ENCODE measurements at places on chromosomes 7 and 10.

- DNase-seq = peak; percentile 14
Measured at GRCh38 chr10:86288695-86289576, 77.7 kb downstream of the GRID1 start.

- no peak for DNase-seq
Measured at GRCh38 chr7:81175275-81175940, 256.6 kb upstream of the SEMA3C start.

DNA sequence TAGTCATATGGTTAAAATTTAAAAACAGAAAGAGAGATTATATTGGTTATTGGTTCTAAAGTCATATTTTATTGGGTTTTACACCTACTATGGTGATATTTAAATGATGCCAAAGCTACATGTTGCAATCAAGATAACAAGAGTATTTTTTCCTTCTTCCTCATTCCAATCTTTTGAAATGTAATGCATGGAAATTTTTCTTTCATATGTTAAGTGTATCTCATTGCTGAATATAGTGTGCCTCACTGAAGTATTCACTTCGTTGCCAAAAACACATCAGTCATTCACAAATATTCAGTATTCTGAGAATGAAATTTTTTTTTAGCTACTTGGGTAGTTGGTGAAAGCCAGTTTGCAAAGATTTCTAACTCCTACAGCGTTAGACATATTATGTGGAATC lies 19.5 kb downstream of the HDAC9 start:
- no peak for DNase-seq

DNA sequence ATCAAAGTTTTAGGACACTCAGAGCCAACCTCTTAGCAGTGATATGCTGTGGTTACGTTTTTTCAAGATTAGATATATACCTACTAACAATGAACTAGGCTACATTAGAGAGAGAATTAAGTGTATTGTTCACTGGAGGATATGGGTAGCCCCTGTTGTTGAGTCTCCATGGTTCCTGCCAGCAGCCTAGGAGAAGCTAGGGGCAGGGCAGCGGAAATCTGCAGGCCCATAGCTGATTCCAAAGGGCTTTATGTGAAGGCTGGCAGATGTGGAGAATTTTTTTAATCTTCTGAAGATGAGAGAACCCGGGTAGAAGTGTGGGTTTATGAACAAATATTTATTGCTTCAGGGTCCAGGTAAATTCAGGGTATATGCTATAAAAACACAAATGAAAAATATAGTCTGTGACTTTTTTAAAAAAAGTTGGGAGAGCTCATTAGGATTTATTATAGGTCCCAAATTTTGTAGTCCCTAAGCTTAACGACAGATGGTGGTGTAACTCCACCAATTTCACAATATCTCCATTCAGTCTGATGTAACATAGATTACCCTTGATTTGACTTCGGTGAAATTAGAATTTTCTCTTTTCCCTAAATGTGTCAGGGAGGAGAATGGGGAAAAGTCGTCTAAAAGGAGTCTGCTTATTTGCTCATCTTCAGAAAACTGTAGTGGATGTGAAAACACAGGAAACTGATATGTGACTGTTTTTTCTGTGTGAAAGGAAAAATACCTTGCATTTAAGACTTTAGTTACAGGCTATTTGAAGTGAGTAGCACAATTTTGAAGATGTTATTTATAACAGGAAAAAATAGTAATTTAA lies 163.0 kb upstream of the PPP1R3A start:
- no peak for DNase-seq

DNA sequence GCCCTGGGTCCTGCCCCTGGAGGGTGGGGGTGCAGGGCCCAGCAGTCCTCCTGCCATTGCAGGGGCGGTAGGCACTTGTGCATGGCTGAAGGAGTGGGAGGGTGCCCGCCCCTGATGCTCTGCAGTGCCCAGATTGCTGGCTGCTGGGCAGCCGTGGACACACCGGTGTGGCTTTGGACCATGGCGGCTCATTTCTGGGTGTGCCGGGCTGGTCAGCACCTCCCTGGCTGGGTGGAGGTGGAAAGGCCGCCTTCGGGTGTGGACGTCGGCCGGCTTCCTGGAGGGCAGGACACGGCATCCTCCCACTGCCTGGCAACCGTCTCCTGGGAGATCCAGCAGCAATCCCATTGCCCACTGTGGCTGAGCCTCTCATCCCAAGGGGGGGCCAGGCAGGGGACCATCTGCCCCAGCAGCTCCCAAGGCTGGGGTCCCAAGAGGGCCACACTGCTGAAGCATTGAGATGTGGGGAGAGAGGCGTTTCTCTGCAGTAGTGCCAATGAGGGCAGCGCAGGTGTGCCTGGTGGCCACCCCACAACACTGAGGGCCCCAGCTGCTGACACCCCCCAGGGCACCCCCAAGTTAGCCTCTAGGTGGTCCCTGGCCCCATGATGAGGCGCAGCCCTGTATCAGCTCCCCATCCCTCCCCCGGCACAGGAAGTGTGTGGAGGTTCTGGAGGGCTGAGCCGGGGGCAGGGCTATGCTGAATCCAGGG lies 12.9 kb downstream of the TTYH3 start:
- DNase-seq = no peak

GRCh38 chr7:1922071-1922869 lies 252.2 kb downstream of the ELFN1 start:
- DNase-seq = no peak

- peak; percentile 90 for DNase-seq
Measured at GRCh38 chr7:1473864-1474512, 14.7 kb upstream of the MICALL2 start.

GRCh38 chr7:157784979-157785441 lies 448.2 kb downstream of the DNAJB6 start:
- no peak for DNase-seq

DNA sequence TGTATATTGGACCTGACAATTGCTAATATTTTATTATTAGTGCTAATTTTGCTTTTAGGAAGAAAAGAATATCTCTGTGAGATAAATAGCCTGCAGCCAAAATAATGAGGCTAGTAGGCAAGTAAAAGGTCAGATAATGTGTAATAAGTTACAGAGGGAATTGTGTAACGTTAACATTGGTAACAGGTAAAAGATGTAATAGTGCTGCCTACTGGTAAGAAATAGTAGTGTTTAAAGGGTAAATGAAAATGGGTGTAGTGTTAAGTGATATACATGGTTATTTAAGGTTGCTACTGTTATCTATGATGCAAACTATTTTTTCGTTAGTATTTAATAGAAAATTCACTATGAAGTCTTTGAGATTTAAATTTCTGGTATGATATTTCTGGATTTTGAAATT lies 9.2 kb upstream of the FOXP2 start:
- no peak for DNase-seq

- peak; percentile 59 for DNase-seq
Measured at GRCh38 chr10:3330663-3331062, 158.1 kb upstream of the PITRM1 start.

DNA sequence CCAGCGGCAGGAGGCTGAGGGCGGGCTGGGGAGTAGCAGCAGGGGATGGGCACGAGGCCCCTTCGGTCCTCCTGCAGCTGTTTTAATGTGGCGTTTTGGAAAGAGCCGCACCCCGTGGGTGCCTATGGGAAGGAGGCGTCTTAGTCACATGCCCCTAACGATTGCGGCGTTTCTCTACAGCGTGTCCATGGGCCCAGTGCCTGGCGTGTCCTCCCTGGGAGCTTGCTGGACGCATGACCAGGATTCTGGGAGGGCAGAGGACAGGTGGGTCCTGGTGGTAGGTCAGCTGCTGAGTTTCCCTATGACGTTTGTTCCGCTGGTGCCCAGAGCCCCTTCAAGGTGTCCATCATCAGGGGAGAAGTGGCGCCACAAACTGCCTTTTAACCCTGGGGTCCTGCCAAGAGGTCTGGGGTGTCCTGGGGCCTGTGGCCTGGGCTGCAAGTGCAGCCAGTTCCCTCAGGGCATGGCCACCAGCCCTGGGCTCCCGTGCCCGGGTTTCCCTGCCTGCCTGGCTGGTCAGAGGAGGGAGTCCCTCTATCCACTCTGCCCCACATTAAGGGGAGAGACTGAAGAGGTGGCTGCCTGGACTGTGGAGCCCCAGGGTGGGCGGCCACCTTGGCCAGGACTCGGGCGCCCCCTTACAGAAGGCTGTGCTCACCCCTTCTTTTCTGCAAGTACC lies 48.7 kb downstream of the PWWP2B start:
- DNase-seq = no peak

GRCh38 chr7:38628630-38629385 lies 2.4 kb downstream of the AMPH start:
- no peak for DNase-seq

DNA sequence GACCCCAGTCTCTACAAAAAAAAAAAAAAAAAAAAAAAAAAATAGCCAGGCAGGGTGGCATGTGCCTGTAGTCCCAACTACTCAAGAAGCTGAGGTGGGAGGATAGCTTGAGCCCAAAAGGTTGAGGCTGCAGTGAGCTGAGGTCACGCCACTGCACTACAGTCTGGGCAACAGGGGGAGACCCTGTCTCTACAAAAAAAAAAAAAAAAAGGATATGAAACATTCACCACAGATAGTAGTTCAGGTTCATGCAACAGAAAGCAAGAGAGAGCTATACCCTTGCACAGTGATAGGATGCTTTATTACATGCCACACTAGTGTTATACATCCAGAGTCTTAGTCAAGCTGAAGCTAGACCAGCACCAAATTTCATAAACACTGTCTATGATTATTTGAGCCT lies 148.4 kb upstream of the KAT6B start:
- no peak for DNase-seq

- DNase-seq = no peak
Measured at GRCh38 chr10:43392748-43393147, 16.2 kb downstream of the HNRNPF start.

DNA sequence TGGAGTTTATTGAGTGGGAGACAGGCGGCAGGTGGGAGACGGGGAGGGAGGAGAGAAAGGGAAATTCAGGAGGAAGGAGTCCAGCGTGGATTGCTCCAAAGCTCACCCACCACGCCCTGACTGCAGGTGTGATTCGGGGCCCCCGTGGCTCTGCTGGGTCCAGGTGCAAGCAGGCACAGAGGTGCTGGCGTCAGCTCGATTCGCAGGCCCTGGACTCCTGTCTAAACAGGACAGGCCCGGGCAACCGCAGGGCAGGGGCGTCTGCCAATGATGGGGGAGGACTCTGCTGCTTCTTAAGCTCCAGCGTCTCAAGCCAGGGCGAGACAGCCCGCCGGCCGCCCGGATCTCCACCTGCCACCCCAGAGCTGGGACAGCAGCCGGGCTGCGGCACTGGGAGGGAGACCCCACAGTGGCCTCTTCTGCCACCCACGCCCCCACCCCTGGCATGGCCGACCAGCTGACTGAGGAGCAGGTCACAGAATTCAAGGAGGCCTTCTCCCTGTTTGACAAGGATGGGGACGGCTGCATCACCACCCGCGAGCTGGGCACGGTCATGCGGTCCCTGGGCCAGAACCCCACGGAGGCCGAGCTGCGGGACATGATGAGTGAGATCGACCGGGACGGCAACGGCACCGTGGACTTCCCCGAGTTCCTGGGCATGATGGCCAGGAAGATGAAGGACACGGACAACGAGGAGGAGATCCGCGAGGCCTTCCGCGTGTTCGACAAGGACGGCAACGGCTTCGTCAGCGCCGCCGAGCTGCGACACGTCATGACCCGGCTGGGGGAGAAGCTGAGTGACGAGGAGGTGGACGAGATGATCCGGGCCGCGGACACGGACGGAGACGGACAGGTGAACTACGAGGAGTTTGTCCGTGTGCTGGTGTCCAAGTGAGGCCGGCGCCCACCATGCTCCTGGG lies at the start of gene CALML3:
CALML3 (plus strand) TSS at position 321 of the 920 bp plus-strand sequence; CDS start at position 446, 125 bp downstream.
- DNase-seq = no peak

GRCh38 chr10:69409176-69409495 lies 7.6 kb downstream of the TACR2 start:
- no peak for DNase-seq

DNA sequence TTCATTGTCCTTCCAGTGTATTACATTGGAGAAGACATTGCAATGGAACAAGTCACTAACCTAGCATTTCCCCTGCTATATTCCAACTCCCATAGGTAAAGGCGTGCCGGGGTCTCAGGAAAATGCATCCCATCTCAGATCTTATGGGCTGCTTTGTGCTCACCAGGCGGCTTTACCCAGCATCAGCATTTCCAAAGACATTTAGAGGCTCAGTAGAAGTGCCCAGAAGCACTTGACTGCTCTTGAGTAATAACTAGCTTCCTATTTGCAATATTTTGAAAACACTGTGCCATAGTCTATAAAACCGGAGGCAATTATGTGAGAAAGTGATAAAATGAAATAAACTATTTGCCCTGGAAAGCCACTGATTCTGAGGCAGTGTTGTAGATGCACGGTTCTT lies 415.0 kb upstream of the NPVF start:
- DNase-seq = no peak

- DNase-seq = no peak
Measured at GRCh38 chr10:92238054-92238585, 52.8 kb downstream of the CPEB3 start.

DNA sequence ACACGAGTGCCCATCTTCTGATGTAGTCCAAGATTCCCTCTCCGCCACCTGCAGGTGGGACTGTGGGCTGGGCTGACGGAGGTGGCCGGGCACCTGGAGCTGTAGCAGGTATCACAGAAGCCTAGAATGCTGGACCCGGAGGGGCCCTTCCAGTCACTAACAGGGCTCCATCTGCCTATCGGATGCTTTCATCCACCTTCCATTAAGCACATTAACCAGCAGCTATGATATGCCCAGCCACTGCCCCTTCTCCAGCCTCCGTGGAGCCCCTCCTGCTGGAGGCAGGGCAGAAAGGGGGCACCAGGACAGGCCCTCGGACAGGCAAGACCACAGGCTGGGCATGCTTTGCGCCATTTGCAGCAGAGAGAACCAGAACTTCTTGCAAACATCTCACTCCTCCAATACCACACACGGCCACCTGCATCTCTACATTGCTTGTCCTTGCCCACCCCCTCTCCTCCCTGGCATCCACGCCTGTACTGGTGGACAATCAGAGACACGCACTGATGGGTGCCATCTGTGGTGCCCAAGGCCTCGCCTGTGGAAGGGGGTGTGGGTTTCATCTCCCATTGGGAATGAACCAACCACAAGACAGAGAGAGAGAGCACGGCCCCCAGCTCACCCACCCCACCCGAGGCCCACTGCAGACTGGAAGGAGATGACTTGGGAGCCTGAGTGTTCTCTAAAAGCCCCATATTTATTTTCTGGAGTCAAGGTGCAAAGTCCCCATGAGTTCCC lies 16.8 kb downstream of the PRKAG2 start:
- DNase-seq = no peak

GRCh38 chr7:141045126-141045841 lies 28.6 kb upstream of the TMEM178B start:
- no peak for DNase-seq

DNA sequence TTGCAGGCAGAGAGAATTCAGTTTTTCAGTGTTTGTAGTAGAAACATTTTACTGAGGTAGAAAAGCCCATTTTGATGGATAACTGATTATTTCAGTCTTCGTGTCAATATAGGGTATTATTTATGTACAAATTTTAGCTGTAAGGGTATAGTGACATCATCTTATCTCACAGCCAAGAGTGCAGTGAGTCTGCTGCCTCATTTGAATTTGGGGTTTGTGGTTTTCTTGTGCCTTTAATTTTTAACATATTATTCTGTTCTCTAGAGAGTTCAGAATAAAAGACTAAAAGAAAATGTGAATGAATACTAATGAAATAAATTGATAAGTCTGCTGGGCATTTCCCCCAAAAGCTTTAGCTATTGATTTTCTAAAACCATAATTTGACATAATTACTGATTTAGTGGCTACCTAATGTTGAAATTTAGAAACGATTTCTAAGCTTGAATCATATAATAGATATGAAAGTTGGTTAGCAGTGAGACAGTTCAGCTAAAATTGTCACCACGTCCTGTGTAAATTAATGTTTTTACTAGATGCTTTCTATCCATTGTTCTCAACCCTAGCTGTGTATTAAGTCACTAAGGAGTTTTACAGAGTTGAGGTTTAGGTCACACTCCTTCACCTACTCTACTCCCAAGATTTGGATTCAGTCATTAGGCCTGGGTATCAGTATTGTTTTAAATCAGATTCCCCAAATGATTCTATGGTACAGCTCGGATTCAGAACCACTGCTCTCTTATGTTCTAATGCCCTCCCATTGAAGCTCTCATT lies 37.3 kb downstream of the ACADSB start:
- DNase-seq = no peak

Data from ureter (tissue), 1 donor.